ENCODE measurements at places on chromosomes 3 and 15. TPM values are rescaled to one million over a fixed set of nuclear protein-coding genes. Genes with fewer than 3 reads are reported as not detected.

The ATXN7 gene
- 11.6 TPM for total RNA-seq

The HTR3E gene
- total RNA-seq = not detected

The RBP2 gene
- not detected for total RNA-seq

The GOLGA6B gene
- total RNA-seq = not detected

The HRH1 gene
- total RNA-seq = 27.8 TPM

The ZDHHC23 gene
- 1.1 TPM for total RNA-seq

The DISP2 gene
- 0.14 TPM for total RNA-seq

The SKOR1 gene
- total RNA-seq = 0.22 TPM

The ACAN gene
- under 0.01 TPM for total RNA-seq

The RAD51 gene
- total RNA-seq = 2.0 TPM

The HAPLN3 gene
- total RNA-seq = 4.2 TPM

The GABRR3 gene
- total RNA-seq = not detected

The NOX5 gene
- total RNA-seq = 0.22 TPM

The CPNE9 gene
- not detected for total RNA-seq

The BSN gene
- total RNA-seq = 0.14 TPM

The ERICH6 gene
- total RNA-seq = 0.14 TPM

The C3orf85 gene
- total RNA-seq = not detected

The STXBP5L gene
- total RNA-seq = not detected

The ANKUB1 gene
- total RNA-seq = not detected

The CCR1 gene
- total RNA-seq = not detected

The HIGD2B gene
- total RNA-seq = not detected
